Endothelial cell of umbilical vein (primary cell): ENCODE measurements at places on chromosomes 2 and 18.

DNA sequence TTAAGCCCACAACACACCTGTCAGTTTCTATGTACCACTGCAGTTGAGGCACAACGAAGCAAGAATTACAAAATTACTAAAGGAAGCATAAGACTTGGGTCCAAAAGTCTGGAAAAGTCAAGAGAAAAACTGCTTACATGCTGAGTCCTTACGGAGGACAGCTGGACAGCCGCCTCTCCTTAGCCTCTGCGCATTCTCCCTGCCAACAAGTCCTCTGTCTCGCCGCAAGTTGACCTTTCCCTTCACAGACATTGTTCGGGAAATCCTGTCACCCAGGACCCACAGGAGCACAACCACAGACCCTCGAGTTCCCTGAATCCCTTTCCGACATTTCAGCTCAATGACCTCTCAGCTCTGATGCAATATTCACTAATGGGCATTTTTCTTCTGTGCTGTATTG is 525.4 kb upstream of the SALL3 start:
- no peak for DNase-seq

DNA sequence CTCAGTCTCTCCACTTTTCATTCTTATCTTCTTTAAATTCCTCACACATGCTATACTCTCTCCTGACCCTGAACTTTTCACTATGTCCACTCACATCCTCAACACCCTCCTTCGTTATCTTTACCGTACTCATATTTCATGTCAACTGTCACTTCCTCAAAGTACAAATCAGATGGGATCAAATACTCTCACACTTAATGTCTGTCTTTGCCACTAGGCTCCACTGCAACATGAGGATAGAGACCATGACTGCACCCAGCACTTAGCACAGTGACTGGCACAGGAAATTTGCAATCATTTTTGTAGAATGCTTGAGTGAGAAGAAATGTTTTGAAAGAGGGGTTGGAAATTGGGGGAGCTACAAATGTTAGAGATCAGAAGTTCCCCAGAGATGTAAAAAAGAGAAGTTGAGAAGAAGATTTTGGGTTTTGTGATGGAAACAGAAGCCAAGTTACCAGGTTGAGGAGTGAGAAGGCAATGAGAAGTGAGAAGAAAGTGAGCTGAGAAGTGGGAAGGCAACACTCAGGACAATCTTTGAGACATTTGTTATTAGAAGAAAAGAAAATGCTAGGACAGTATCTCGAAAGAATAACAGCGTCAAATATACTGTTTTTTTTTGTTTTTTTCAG is 87.0 kb downstream of the CCDC141 start:
- no peak for DNase-seq

- no peak for DNase-seq
These were observed 129.1 kb downstream of the DDX1 start for GRCh38 chr2:15720561-15721307.

GRCh38 chr18:25256439-25256838 is 95.5 kb downstream of the ZNF521 start:
- no peak for DNase-seq

- no peak for DNase-seq
These were observed 133.7 kb downstream of the ACOXL start for GRCh38 chr2:110866045-110866444.

GRCh38 chr2:56121995-56122394 is 61.8 kb upstream of the CCDC85A start:
- DNase-seq = no peak

- no peak for DNase-seq
These were observed 10.5 kb downstream of the FAM110C start for GRCh38 chr2:35852-36251.

DNA sequence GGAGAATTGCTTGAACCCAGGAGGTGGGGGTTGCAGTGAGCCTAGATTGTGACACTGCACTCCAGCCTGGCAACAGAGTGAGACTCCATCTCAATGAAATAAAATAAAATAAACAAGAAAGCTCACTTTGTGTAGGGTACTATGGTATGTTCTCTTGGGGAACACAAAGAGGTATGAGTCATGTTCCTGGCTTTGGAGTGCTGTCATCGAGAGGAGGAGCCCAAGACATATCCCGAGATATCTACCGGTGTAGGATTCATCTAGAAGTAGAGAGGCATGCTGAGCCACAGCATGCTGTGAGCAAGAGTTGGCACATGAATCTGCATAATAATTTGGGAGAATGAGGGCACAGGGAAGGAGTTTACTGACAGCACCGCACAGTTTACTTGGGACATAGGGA is 244.9 kb upstream of the EPHA4 start:
- DNase-seq = no peak

GRCh38 chr2:23425885-23426262 is 40.9 kb downstream of the KLHL29 start:
- DNase-seq = no peak

- DNase-seq = no peak
These were observed 408.2 kb upstream of the HS6ST1 start for GRCh38 chr2:128726911-128727310.

DNA sequence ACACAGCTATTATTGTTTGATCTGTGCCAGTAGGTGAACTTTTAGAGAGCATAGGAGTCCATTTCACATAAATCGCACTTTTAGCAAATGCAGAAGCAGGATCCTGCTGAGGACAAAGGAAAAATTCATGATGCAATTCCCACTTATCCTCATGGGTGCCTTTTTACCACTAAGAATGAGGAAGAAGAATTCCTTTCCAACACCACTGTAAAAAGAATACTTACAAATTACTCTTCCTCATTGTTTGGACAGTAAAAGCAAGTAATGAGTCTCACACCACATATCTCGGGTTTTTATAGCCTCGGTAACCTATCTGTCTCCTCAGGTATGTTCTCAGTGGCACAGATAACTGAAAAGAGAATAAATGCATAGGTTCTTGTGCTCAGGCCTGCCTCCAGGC is 238.5 kb downstream of the MTX2 start:
- no peak for DNase-seq

GRCh38 chr2:238418196-238418998 is 8.3 kb upstream of the ASB1 start:
- DNase-seq = no peak

- DNase-seq = no peak
These were observed 8.2 kb downstream of the SERPINB7 start for GRCh38 chr18:63783394-63783793.

DNA sequence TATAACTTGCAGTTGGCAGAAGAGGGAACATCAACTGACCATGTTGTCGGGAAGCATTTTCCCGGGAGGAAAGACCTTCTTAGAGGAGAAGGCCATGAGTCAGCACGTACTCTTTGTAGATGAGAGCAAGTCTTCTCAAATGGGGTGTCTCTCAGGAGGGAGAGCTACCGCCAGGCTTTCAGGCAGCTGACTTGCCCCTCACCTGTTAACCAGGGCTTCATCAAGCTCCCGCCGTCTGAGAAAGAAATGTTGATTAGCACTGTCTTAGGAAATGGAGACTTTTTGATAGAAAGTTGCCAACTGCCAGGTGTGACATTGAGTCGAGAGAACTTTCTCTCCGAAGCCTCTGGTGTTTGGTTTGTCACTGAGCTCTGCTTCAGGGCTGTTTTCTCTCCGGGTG is 196.1 kb downstream of the ZNF407 start:
- DNase-seq = no peak

DNA sequence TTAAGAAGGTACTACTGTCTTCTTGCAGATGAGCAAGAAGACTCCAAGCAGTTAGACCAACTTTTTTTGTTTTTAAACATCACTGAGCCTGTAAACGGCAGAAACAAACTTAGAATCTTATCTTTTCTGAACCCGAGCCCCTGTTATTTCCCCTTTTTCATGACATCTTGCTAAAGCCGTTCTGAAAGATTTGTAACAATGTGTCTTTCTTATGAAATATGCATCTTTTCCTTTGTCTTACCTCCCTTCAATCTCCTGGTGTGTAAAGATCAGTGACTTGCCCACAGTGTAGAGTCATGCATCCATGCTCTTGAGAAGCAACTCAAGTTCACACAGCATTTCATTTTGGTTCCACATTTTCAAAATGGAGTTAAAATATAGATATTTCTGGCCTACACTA is 288.8 kb upstream of the CELF4 start:
- DNase-seq = no peak

GRCh38 chr18:10834128-10834815 is 308.4 kb downstream of the NAPG start:
- DNase-seq = no peak

DNA sequence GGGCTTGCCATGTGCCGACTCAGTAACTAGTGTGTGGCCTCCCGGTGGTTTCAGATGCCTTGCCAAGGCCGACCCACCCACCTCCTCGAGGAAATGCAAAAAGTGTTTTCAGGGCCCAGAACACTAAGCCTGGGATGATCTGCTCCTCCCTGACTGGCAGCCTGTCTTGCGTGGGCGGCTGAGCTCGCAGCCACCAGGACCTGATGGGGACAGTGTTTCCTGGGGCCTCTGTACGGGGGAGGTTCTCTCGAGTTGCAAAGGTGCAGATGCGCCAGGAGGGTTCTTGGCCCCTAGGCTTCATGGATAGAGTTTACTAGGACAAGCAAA is 85.2 kb downstream of the GLI2 start:
- DNase-seq = no peak

- DNase-seq = peak; percentile 86
These were observed 136.2 kb downstream of the WDSUB1 start for GRCh38 chr2:159150280-159150746.

DNA sequence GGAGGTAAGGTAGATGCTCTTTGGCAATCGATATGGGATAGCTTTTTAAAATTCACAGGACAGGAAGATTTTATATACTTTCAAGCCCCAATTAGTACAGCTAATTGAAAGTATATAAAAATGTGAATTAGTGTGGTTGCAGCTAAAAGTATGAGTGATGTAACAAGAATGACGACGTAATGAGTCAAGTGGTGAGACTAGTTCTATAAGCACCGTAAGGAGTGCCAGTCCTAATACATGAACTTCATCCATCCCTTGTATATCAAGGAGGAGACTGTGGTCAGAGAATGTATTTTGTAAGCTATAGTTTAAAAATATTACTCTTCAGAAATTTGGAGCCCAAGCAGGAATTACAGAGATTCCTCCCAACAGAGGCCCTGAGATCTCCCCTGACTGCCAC is 25.8 kb downstream of the DNAJC27 start:
- DNase-seq = no peak

DNA sequence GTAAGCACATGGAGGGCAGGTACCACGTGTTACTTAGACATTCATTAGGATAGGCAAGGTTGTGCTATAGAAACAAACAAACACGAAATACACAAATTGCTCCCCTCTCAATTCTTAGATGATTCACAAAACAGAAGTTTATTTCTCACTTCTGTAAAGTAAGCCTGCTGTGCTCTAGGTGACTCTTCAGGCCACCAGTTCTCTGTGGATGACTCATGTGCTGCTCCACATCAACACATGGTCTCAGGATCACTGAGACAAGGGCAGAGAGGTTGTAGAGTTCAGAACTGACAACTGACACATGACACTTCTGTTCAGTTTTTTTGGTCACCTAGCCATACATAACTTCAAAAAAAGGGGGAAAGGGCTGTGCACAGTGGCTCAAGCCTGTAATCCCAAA is 70.6 kb downstream of the DAW1 start:
- DNase-seq = no peak

GRCh38 chr2:9112079-9112721 is 94.4 kb upstream of the ASAP2 start:
- no peak for DNase-seq

- DNase-seq = no peak
These were observed 63.2 kb downstream of the MOGAT1 start for GRCh38 chr2:222734703-222735014.

GRCh38 chr2:1790473-1790872 is 46.2 kb upstream of the PXDN start:
- DNase-seq = no peak

GRCh38 chr2:149375801-149376361 is 45.5 kb downstream of the LYPD6 start:
- DNase-seq = peak; percentile 90

DNA sequence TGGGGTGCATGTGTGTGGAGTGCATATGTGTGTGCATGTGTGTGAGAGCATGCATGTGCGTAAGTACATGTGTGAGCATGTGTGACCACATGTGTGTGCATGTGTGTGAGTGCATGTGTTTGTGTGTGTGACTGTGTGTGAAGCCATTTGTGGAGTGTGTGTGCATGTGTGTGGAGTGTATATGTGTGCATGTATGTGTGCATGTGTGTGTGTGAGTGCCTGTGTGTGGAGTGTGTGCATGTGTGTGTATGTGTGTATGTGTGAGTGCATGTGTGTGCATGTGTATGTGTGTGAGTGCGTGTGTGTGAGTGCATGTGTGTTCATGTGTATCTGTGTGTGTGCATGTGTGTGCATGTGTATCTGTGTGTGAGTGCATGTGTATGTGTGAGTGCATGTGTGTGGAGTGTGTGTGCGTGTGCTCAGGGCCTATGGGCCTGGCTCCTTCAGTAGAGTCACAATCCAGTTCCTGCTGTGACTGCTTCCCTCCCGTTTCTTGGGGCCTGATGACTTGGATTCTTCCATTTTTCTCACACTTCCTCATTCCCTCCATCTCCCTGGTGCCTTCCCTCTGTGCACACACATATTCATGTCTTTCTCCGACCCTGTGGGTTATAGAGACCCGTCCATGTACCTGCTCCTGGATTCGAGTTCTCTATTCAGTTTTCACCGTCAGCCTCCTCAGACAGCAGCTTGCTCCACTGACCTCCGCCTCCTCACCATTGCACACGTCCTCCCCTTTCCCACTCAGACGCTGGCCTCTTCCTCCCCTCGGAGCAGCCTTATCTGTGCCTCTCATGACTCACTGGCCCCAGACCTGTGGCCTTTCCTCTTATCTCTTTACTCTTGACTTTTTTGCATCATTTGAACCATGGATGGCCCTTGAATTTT is 25.2 kb downstream of the TOGARAM2 start:
- DNase-seq = no peak

DNA sequence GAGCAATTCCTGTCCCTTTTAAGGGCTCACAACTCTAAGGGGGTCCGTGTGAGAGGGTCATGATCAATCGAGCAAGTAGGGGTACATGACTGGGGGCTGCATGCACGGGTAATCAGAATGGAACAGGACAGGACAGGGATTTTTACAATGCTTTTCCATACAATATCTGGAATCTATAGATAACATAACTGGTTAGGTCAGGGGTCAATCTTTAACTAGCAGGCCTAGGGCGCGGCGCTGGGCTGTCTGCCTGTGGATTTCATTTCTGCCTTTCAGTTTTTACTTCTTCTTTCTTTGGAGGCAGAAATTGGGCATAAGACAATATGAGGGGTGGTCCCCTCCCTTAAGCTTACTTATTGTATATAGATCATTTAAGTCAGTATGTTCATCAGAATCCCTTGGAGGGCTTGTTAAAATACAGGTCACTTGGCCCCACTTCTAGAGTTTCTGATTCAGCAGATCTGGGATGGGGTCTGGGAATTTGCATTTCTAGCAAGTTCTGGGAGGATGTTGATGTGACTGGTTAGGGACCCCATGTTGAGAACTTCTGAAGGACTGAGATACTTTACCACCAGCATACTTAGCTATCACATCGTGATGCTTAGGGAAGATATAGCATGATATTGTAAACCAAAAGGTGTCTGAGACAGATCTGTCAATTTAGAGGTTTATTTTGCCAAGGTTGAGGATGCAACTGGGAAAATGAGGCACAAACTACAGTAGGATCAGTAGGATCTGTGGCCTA is 2.8 kb upstream of the INPP4A start:
- no peak for DNase-seq

GRCh38 chr2:172924097-172924660 is 151.5 kb upstream of the MAP3K20 start:
- no peak for DNase-seq
